ENCODE measurements at places on chromosomes 4 and X.
A peak's percentile ranks its signal among the peaks of the same experiment; 100 is the strongest.

- DNase-seq, result no peak
Observed at GRCh38 chr4:112736718-112737135, 99.8 kb downstream of the LARP7 start.

DNA sequence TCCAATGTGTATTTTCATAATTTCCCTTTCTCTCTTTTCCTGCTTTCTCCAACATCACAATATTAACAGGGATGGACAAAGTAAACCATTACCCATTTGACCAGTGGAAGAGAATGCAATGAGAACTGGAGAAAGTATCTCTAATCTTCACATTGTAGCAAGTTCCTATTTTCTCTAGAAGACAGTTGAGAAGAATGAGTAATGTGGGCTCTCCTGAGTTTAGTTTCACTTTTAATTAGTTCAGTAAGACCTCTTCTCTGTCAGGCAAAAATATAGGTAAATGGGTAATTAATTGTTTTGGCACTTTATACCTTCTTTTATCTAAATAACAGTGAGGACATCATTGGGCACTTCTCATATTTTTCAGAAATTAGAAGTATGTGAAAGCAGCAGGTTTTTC, 602.0 kb downstream of the GLUD2 start:
- peak; percentile 29 for DNase-seq

GRCh38 chr4:14752341-14753046, 249.8 kb upstream of the CPEB2 start:
- no peak for DNase-seq

- no peak for DNase-seq
Observed at GRCh38 chrX:153411255-153411987, at the start of gene ZFP92. Gene ZFP92, plus strand, starts transcription at chrX:153411472. Its CDS starts 6,851 bp downstream, at chrX:153418323.

GRCh38 chrX:78476701-78477100, 149.3 kb upstream of the CYSLTR1 start:
- DNase-seq, result no peak

DNA sequence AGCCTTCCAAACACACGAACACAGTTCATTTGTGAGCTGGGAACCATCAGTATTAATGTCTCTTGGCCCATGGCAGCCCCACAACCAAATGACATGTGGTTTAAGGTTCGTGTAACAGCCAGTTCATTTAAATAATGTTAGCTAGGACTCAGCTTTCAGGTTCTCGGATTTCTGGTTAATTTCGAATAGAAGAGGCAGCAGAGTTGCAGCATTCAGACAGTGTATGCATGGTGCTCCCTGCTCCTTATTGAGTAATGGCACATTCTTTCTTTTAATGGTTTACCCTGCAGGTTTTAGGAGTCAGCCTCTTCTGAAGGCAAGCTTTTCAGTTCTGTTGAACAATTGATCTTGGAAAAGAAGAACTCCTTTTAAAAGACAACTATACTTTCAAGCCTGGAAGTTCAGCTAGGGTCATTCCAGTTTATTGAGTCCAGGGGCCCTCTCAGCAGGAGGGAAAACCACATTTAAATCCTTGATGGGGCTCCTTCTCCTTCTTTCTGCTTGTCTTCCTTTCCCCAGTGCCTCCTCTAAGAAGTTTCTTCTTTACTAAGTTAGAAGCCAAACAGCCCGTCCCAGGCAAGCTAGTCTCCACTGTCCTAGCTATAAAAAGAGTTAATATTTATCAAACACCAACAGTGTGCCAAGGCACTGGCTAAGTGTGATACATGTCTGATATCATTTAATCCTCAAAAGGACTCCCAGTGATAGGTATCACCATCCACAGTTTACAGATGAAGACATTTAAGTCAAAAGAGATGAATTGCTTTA, 5.0 kb upstream of the RNF175 start:
- no peak for DNase-seq

GRCh38 chrX:125436855-125437254, 117.2 kb downstream of the TEX13C start:
- DNase-seq, result peak; percentile 16

GRCh38 chr4:122700178-122700725, 32.3 kb upstream of the BBS12 start:
- DNase-seq, result no peak

GRCh38 chr4:76702440-76703122, 195.4 kb downstream of the SOWAHB start:
- DNase-seq, result no peak

- no peak for DNase-seq
Observed at GRCh38 chr4:185202984-185203485, 765 bp downstream of the CFAP97 start.

Measured in Kasumi-1 (cell line).